Stimulated activated effector memory CD8-positive, alpha-beta T cell treated with anti-CD3 and anti-CD28 coated beads, Interleukin-12 subunit alpha, Interleukin-12 subunit beta, amount 100 ng/mL, for 72 hours (primary cell): ENCODE measurements at places on chromosomes 1 and 21.

DNA sequence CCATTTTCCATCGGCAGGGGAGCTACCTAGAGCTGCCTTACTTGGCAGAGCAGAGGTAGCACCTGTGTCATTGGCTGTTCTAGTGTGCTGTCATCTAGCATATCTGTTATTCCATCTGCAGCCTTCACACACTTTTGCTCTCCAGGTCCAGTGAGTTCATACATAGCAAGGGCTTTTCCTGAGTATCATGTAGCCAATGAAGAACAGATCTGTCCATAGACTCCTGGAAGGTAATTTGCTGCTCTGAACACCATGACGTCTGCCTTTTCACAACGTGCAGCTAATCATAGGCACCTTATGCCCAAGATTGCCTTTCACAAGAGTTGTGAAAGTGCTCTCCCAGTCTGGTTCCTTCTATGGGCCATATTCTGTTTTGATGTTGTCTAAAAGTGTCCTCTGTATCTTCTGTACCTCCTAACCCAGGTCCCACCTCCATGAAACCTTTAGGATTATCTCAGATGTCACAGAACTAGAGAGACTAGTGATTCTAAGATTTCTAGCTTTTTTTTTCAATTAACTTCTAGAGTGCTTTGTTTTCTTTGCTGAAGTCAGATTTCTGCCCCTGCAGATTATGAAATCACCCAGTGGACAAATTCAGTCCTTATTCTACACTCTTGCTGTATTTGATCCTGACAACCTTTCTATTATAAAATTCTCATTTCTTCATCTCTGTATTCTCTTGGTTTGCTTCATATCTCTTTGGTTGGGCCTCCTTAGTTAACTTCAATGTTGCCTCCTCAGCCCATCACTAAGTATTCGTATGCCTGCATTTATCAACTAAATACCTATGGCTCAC lies 134.8 kb downstream of the PBX1 start:
- DNase-seq = no peak

- DNase-seq = no peak
Observed at GRCh38 chr1:121483961-121484424, 299.2 kb downstream of the SRGAP2C start.

DNA sequence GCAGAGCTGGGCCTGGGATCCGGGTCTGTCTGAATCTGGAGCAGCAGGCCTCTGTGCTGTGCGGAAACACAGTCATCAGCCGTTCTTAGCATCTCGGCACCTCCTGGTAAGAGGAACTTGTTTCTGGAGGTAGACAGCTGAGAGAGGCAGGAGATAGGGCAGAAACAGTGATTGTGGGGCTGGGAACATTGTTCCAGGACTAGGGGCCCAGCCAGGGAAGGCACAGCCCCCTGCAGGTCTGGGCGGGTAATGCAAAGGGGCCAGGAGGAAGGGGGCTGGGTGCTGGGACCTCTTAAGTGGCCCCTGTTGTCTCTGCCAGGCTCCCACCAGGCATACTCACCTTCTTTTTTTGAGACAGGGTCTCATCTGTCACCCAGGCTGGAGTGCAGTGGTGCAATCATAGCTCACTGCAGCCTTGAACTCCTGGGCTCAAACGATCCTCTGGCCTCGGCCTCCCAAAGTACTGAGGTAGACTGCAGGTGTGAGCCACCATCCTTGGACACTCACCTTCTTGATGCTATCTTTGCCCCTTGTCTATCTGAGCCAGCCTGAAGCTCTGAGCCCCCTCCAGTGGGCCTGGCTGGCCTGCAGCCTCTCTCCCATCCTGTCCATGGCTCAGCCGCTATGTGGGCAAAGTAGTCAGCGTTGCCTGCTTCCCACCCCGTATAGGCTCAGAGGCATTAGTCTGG lies 134.3 kb upstream of the ZBTB40 start:
- DNase-seq = no peak

- no peak for DNase-seq
Observed at GRCh38 chr1:24896176-24896575, 33.9 kb downstream of the RUNX3 start.

GRCh38 chr1:229693129-229693900 lies 67.3 kb downstream of the URB2 start:
- no peak for DNase-seq
